ENCODE measurements at places on chromosomes 4 and X.

GRCh38 chr4:88967883-88968331 lies 89.1 kb downstream of the FAM13A start:
- DNase-seq, result no peak

- DNase-seq, result no peak
Observed at GRCh38 chr4:96103086-96103485, 263.2 kb downstream of the PDHA2 start.

- no peak for DNase-seq
Observed at GRCh38 chr4:53608649-53609048, 17.4 kb upstream of the LNX1 start.

DNA sequence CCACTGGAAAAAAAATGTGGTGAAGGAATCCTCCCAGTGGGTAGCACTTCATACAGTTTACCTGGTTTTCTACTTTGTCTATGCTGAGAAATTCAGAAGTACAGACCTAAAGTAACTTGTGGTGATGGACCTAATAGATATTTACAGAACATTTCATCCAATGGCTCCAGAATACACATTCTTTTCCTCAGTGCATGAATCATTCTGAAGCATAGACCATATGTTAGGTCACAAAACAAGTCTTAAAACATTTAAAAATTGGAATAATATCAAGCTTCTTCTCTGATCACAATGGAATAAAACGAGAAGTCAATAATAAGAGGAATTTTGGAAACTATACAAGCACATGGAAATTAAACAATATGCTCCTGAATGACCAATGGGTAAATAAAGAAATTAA lies 450.1 kb upstream of the INTU start:
- no peak for DNase-seq

DNA sequence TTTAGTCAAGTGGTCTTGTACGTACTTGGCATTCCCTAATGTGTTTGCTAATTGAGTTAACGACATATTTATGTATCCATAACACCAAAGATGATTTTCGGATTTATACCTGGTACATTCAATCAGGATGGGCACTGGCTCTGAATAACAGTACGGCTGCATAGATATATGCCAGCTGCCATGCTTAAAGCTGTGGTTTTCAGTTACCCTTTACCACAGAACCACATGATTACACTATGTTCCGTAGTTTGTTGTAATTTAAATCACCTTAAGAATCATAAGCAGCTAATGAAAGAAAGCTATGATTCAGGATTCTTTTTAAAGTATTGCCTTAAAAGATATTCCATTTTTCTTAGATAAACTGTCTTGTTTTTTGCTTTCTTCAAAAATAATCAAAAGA lies 53.6 kb downstream of the FIP1L1 start:
- no peak for DNase-seq

DNA sequence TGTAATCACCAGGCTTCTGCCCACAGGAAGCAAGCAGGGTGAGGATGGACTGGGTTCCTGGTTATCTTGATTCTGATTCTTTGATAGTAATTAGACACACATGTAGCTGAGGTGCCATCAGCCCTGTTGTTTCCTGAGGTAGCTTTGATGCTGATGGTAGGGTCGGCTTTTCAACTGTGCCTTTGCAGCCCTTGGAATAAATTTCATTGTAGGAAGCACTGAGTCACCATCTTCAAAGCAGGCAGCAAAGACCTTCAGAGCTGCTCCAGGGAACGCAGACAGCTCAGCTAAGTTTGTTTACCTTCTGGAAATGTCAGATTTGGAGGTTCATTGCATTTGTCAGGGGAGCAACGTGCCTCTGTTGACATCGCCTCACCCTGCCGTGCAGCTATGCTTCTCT lies 135.4 kb downstream of the ASMT start:
- DNase-seq, result no peak

DNA sequence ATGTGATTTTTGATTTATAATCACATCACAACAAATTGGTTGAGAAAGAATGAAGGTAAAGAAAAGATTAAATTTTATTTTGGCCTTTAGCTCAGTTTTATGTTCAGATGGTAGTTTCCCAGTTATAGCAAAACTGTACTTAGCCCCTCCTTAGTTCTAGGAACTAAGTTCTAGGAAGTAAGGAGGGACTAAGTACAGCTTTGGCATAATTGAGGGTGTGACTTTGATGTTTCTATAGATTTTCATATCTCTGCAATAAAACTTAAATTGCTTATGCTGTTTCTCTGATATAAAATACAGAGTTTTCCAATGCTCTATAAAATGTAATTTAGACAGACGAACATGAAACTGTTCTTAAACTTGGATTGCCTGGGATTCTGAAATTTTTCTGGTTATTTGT lies 46.6 kb upstream of the SLC4A4 start:
- DNase-seq, result no peak

DNA sequence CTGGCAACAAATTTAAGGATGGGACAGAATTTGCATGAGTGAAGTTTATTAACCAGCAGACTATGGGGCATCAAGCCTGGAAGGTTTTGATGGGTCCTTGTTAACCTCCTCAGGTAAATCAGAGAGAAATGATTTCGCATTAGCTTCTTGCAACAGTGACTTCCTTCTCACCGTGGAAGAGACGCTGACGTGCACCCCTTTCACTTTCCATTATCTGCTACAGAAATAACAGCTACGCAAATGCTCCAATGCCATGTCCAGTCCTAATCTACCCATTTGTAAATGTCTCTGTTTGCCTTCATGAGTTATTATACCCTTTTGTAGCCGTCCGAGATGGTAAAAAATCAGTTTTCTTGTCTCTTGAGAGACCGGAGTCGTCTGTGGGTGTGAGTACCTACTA lies 100.3 kb downstream of the SLC34A2 start:
- no peak for DNase-seq

DNA sequence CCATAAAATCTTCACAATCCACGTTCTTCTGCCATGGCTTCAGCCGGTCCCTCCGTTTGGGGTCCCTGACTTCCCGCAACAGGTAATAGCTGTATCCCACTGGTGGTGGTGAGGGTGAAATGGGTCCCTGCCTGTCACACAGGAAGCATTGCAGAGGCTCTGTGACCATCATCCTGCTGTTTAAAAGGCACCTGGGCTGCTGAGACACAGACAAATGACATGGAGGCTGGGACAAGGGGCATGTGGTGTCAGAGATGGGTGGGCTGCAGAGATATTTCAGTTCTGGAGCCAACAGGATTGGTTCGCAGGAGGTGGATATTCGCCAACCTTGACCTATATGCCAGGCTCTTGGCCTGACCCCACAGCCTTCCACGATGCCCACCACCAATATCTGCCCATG lies 82.1 kb downstream of the JAKMIP1 start:
- no peak for DNase-seq
